Fibroblast of skin of back (primary cell): ENCODE measurements at places on chromosomes 3 and 15.

DNA sequence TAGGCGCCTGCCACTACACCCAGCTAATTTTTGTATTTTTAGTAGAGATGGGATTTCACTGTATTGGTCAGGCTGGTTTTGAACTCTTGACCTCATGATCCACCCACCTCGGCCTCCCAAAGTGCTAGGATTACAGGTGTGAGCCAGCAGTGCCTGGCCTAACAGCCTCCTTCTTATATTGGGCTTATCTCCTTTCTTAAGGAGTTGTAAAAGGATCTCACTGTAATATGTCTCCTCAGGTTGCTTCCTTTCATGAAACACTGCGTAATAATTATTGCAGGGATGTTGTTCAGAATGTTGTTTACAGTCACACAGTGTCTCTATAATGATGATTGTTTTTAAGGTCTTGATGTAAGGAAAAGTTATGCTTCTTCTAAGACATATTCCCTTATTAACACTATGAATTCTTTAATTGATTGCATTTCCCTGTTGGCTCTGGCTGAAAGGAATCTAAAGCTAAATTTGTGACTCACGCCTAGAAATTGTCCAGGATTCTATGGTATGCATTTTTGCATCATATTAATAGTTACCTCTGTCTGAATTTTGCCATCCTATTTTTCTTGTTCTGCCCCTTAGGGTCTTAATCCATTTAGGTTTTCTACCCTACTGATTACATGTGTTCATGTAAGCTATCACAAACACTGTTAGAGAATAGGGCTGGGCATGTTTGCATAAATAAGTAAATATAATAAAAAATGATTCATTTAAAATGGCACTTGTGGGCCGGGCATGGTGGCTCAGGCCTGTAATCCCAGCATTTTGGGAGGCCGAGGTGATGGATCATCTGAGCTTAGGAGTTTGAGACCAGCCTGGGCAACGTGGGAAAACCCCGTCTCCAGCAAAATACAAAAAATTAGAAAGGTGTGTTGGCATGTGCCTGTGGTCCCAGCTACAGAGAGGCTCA is 24.5 kb upstream of the RNF111 start:
- DNase-seq, result peak; percentile 55

DNA sequence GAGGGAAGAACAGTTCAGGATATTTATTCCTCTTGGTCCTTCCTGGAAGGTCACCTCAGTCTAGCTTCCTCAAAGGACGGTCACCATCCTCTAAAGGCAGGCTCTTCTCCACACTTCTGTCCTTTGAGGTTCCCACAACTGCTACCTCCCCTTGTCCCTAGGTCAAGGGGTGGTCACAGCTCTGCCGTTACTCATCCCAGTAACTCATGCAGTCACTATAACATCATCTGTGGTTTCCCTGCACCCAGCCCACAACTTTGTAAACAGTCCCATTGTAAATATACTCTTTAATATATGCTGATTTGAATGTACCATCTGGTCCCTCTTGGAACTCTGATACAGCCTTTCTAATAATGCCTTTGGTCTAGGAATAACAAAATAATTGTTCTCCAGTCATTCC is 887.4 kb downstream of the FHIT start:
- peak; percentile 60 for DNase-seq

DNA sequence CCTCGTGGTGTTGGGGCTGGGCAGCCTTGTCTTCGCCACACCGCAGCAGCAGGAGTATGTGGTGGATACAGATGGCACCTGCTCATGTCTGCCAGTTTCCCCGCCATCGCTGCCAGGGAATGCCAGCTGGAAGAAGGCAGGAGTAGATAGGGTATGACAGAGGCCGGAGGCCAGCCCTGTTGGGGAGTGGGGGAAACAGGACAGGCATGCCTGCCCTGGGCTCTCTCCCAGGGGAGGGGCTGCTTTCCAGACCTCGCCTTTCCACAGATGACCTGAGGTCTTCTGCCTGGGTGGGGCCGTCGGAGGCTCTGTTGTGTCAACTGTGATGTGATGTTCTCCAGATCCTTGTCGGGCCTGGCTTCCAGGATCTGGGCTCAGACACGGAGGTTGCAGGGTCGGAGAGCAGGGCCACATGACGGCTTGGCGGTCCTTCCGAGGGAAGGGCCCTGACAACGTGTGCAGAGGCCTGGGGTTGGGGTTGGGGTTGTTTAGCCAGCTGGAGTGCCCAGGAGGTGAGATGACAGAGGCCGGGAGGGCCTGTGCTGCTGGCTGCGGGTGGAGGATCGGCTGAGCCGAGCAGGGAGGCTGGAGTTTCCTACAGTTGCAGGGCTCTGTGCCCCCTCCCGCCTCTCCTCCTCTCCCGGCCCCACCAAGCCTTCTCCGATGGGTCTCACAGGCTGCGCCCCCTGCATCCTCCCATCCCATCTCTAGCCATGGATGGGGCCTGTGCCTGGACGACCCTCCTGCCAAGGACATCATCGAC is 102.0 kb downstream of the TBC1D2B start:
- DNase-seq, result no peak

DNA sequence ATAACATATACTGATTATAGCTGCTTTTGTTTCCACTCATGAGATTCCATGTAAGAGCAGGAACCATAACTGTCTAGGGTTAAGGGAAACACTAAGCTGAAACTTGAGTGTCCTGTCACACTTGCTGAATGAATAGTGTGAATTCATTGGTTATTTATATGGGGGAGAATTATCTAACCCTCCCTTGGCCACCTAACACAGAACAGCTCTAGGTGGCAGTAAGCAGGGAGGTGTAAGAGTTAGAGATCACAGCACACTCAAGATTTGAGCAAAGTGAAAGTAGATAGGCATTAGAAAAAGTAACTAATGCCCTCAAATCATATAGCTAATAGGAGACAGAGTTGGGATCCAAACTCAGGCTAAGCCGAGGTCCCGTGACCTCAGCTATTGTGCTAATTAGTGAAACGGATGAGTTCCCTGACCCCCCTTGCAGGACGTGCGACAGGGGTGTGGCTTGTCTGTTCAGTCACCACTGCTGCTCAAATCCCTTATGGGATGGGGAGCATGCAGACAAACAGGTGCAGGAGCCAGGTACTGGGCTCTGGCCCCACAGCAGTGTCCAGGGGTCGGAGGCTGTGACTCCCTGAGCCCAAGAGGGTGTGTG is 27.7 kb upstream of the ANO10 start:
- DNase-seq, result no peak

- DNase-seq, result no peak
These were observed 17.7 kb downstream of the MUC20 start for GRCh38 chr3:195738274-195739044.

DNA sequence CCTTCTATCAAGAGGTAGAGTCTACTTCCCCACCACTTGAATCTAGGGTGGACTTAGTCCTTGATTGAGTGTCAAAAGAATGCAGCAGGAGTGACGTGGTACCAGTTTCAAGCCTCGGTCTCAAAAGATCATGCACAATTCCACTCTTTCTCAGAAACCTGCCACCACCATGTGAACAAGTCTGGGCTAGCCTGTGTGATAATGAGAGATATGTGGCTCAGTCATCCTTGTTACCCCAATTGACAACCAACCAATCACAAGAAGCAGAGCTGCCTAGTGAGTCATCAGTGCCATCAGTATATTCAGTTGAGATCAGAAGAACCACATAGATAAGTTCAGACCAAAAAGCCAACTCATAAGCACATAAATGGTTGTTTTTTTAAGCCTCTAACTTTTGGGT is 374.5 kb downstream of the IL20RB start:
- DNase-seq, result no peak

GRCh38 chr3:46537316-46537715 is 28.8 kb downstream of the LRRC2 start:
- no peak for DNase-seq

DNA sequence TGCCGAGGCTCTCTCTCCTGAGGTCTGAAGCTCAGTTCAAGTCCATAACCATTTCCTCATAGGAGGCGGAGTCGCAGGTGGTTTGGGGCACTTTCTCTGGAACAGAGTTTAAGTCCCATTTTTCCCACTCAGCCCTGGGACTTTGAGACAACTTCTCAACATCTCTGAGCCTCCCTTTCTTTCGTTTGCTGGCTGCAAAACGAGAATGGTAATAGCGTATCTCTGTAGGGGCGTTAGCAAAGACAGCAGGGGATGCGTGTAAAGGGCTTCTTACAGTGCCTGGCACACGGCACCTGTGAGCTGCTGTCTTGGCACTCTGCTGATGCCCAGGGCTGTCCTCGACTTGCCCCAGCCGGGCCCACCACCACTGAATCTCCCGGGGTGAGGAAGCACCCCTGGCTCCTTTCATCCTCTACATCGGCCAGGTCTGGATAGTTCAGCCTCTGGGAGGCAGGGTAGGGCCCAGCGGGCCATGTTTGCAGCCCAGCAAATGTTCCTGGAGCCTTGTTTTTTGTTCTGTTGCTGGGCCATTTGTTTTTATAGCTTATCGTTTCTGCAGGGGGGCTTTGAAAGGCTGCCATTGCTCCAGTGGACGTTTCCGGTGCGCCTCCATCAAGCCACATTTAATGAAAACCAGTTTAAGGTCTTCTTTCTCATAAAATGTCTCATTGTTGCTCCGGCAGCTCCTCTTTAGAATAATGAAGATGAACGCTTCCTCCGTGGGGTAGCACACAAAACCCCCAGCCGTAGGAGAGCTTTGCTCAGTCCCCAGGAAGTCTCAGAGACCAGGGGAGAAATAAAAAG is 60.0 kb upstream of the WNT5A start:
- no peak for DNase-seq

DNA sequence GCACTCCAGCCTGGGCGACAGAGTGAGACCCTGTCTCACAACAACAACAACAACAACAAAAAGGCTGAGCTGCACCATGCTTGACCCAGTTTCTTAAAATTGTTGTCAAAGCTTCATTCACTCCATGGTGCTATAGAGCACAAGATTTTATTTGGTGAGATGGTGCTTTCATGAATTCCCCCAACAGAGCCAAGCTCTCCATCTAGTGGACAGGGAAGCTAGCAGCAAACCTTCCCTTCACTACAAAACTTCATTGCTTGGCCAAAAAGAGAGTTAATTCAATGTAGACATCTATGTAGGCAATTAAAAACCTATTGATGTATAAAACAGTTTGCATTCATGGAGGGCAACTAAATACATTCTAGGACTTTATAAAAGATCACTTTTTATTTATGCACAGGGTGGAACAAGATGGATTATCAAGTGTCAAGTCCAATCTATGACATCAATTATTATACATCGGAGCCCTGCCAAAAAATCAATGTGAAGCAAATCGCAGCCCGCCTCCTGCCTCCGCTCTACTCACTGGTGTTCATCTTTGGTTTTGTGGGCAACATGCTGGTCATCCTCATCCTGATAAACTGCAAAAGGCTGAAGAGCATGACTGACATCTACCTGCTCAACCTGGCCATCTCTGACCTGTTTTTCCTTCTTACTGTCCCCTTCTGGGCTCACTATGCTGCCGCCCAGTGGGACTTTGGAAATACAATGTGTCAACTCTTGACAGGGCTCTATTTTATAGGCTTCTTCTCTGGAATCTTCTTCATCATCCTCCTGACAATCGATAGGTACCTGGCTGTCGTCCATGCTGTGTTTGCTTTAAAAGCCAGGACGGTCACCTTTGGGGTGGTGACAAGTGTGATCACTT is 2.0 kb downstream of the CCR5 start:
- peak; percentile 17 for DNase-seq

GRCh38 chr3:10941972-10942371 is 50.6 kb upstream of the SLC6A1 start:
- peak; percentile 11 for DNase-seq

DNA sequence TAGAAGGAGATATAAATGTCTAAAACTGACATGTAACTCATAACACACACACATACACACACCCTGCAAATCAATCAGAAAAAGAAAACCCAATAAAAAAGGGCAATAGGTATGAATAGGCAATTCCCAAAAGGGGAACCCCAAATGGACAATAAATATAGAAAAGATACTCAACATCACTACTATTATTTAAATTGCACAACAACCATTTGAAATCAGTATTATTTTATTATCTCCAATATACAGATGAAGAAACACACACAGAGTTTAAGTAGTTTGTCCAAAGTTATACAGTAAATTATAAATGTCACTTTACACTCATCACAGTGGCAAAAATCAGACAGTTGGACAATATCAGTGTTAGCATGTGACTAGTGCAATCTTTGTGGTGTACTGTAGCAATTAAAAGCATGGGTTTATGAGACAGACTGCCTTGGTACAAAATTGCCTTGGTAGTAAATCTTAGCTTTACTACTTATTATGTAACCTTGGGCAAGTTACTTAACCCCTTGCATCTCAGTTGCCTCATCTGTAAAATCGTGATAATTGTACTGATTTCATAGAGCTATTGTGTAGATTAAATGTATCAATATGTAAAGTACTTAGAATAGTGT is 3.4 kb upstream of the FSTL1 start:
- no peak for DNase-seq

GRCh38 chr15:38127306-38127771 is 125.3 kb upstream of the SPRED1 start:
- DNase-seq, result peak; percentile 42

- DNase-seq, result no peak
These were observed 65.6 kb downstream of the ATP1B3 start for GRCh38 chr3:141942006-141942405.

GRCh38 chr15:29454506-29454905 is 184.9 kb upstream of the NSMCE3 start:
- no peak for DNase-seq

DNA sequence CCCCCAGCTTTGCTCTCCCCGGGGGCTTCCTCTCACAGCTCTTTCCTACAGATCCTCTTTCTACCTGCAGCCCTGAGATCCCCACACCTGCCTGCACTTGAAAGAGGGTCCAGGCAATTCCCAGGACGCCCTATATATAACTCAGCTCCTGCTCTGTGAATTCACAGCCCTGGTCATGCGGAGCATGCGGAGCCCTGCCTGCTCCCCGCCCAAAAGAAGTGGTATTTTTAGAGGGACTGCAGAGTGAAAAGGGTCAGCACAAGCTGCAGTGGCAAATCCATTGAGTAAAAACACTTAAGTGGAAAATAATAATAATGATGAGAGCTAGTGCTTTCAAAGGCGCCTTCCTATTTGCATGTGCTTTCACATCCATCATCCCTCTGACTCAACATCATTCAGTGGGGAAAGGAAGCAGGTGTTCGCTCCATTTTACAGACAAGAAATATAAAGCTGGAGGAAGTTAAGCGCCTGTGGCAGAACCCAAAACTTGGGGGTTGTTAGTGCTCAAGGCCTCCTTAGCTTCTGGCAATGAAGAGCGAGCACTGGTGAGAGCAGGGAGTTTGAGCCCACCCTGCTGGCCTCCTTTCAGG is 76.3 kb upstream of the LIPC start:
- no peak for DNase-seq

GRCh38 chr15:93317772-93318171 is 228.8 kb upstream of the RGMA start:
- no peak for DNase-seq

DNA sequence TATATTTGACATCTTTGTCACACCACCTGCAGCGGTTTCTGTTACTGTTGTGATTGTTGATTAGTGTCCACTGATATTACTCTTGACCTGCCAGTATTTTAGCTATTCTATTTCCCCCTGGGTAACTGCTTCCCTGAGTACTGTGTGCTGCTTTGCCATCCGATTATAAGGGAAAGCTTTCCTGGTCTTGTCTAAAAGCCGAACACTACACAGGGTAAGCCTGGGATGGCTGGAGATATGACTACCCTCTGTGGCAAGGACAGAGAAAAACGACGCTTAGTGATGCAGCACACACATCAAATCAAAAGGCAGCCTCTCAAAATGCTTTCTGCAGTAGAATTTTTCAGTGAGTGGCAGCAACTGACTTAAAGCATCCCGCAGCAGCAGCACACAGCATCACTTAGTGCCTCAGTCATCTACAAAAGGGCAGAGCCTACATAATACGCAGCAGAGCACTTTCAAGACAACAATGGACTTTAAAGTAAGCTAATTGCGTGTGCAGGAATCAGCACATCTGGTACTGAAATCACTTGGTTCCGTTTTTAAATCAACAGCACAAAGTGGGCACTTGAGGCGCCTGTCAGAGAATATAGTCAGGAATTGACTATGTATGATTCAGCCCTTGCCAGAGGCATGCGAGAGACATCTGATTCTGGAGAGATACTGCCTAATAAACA is 656.3 kb upstream of the TGFBR2 start:
- no peak for DNase-seq
